Endothelial cell of coronary artery (primary cell): ENCODE measurements at places on chromosomes 7 and 10. TPM values are rescaled to one million over a fixed set of nuclear protein-coding genes. Genes with fewer than 3 reads are reported as not detected.

ASB4 gene
- total RNA-seq, result not detected in 2 replicates

GDF2 gene
- not detected in 2 replicates for total RNA-seq

CHST3 gene
- 10.0 and 16.8 TPM in 2 replicates for total RNA-seq

RGS10 gene
- total RNA-seq, result 25.1 and 35.4 TPM in 2 replicates

DYNC1I1 gene
- 0.28 and 0.54 TPM in 2 replicates for total RNA-seq

ASIC3 gene
- total RNA-seq, result not detected in 2 replicates

ZNF117 gene
- total RNA-seq, result 5.6 and 7.8 TPM in 2 replicates

ANKRD61 gene
- 0.09 and 0.18 TPM in 2 replicates for total RNA-seq

GSAP gene
- total RNA-seq, result 2.4 and 2.8 TPM in 2 replicates

EIF5AL1 gene
- 0.38 and 0.45 TPM in 2 replicates for total RNA-seq

ELOVL3 gene
- 0.09 TPM in 1 of 2 replicates, not detected in the other for total RNA-seq

STEAP4 gene
- not detected in 2 replicates for total RNA-seq

IDI1 gene
- 23.5 and 28.6 TPM in 2 replicates for total RNA-seq

SAMD8 gene
- 19.3 and 29.6 TPM in 2 replicates for total RNA-seq

ATP5MK gene
- 179 and 198 TPM in 2 replicates for total RNA-seq

PTPN12 gene
- 44.2 and 52.6 TPM in 2 replicates for total RNA-seq

SFRP5 gene
- not detected in 2 replicates for total RNA-seq

NODAL gene
- not detected in 2 replicates for total RNA-seq

GOLGA7B gene
- under 0.01 TPM in 1 of 2 replicates, not detected in the other for total RNA-seq
